ENCODE measurements at places on chromosomes 3 and 15.

DNA sequence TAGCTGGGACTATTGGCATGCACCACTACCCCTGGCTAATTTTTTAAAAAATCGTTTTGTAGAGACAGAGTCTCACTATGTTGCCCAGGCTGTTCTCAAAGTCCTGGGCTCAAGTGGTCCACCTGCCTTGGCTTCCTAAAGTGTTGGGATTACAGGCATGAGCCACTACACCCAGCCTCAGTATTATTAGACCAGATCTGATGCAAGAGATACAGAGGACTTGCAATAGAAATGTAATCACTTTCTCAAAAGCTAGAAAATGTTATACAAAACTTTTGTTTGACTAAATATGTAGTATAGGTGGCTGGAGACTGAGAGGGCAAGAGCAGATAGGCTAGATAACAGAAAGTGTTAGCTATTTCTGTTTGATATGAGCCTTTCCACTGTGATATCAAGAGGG lies 531.9 kb downstream of the SOX2 start:
- DNase-seq: no peak

DNA sequence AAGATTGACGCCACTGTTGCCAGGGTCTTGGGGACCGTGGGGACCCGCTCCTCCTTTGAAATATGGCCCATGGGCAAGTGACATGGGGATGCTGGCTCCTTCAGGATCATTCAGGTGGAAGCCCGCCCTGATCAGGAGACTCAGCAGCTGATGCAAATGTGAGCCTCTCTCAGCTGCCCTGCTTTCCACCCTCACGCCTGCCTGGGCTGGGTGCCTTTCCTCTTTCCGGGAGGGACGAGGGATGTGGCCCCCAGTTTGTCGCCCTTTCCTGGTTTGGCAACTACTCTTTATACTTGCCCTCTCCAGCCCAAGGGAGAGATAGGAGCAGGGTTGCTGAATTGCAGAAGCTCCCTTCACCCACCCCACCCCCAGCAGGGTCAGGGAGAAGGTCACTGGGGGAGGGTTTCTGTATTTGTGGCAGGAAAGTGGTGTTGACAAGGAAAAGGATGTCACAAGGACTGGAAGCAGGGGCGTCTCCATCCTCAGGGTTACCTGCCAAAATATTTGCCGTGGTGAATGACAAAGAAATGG lies 21.8 kb downstream of the DNASE1L3 start:
- DNase-seq: no peak

GRCh38 chr3:12817343-12817710 lies 20.8 kb downstream of the CAND2 start:
- DNase-seq: no peak

DNA sequence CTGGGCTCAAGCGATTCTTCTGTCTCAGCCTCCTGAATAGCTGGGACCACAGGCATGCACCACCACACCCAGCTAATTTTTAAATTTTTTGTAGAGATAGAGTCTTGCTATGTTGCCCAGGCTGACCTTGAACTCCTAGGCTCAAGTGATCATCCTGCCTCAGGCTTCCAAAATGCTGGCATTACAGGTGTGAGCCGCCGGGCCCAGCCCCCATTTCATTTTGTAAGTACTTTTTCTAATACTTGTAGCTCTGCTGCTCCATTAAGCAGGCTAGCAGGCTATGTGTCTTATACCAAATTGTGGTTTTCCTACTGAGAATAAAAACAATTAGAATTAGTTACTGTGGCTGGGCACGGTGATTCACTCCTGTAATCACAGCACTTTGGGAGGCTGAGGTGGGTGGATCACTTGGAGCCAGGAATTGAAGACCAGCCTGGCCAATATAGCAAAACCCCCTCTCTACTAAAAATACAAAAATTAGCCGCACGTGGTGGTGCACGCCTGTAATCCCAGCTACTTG lies 22.4 kb downstream of the NIPA1 start:
- DNase-seq: no peak

- DNase-seq: no peak
These were observed 37.3 kb downstream of the ABCC5 start for GRCh38 chr3:183980403-183980802.

- DNase-seq: no peak
These were observed 1.2 kb upstream of the PROK2 start for GRCh38 chr3:71786217-71786549.

GRCh38 chr15:98835876-98836275 lies 171.7 kb downstream of the PGPEP1L start:
- DNase-seq: no peak

DNA sequence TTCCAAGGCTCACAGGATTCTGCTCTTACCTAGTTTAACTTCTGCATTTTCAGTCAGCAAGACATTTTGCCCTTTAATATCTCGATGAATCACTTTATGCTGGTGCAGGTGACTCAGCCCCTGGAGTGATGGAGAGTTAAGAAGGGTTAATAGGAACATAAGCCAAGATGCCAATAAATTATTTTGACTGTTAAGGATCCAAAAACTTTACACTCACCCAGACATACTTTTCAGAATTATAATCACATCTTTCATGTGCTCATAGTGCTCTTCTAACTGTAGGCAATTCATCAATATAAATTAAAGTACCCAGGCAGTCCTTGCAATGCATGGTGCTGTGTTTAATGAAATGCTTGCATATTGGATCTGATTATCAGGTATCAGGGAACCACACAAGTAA lies 164.1 kb upstream of the SLC2A2 start:
- DNase-seq: no peak

- DNase-seq: no peak
These were observed 51.7 kb downstream of the RASGRP1 start for GRCh38 chr15:38512901-38513300.

DNA sequence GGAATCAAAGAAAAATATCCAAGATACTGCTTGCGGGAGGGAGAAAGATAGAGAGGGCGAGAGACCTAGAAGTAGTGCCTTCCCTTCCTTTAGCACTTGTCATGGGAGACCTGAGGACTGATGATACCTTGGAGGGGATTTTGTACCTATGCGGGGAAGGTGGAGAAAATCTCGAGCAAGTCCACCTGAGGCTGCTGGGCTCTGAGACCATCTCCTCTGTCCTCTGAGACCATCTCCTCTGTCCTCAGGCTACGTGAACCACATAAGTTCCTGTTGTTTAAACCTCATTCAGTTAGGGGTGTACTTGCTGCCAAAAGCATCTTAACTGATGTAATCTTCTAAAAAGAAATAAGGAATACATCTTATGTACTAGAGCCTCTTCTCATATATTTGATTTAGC lies 164.9 kb downstream of the NR2F2 start:
- no peak for DNase-seq

GRCh38 chr15:85976986-85977385 lies 102.7 kb upstream of the AGBL1 start:
- no peak for DNase-seq

DNA sequence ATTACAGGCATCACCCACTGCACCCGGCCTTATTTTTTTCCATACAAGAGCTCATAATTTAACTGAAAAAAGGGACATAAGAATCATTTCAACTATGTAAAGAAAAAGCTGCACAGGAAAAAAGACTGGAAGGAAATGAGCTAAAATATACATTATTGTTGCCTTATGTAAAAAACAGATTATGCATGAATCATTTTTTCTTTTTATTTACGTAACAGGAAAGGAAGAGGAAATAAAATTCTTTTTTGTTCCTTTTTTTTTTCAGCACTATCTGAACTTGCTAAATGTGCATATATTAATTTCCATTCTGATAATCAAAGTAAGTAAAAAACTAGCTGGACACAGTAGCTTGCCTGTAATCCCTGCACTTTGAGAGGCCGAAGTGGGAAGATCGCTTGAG lies 12.1 kb downstream of the KIF9 start:
- no peak for DNase-seq

DNA sequence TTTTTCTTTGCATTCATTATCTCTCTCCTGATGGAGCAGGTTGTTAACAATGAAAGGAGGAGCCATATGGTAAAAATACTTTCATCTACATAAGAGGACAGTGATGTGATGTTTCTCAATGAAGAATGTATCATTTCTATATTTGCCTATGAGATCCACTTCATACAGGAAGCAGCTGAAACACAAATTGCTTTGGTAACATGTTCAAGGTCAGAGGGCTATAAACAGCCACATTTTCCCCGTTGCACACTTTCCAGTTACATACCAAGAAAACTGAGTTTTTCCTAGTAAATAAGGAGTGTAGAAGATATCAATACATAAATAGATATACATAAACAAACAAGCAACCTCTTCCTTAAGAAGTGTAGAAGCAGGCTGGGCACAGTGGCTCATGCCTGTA lies 32.6 kb upstream of the GYG1 start:
- DNase-seq: no peak

- no peak for DNase-seq
These were observed 403.3 kb downstream of the LPP start for GRCh38 chr3:188557235-188557634.

GRCh38 chr3:159936541-159936940 lies 52.1 kb upstream of the IL12A start:
- DNase-seq: no peak

DNA sequence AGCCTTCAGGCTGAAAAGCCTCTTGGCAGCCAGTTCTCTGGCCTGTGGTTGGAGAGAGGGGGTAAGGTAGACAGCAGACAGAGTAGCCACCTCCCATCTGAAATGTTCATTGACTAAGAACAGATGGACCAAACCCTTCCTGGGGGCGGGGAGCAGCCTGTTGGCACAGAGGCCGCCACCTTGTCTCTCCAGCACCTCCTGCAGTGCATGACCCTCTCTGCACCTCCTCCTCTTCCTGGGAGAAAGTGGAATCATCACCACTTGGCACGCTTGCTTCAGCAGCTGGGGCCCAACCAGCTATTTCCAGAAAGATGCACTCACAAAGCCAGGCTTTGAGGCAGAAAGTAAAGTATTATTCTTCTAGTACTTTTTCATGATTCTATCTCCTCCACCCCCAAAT lies 313.4 kb upstream of the CHRM5 start:
- DNase-seq: no peak

DNA sequence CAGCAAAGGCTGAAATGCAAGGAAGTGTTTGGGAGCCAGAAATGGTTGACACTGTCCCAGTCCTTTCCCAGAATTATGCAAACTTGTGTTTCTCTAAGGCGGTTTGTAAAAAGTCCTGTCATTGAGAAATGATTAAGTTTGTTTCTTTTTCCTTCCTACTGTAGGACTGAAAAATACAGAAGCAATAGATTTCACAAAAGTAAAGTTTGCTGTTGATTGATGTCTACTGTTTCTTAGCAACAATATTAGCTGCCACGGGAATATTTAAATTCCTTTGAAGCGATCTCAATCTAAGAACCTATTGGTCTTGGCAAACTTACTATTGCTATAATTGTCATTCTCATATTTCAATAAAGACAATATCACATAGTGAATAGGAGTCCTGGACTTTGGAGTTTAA lies 100.7 kb upstream of the IL12A start:
- no peak for DNase-seq

- DNase-seq: no peak
These were observed 1.1 kb upstream of the FBLN2 start for GRCh38 chr3:13547591-13548371.

DNA sequence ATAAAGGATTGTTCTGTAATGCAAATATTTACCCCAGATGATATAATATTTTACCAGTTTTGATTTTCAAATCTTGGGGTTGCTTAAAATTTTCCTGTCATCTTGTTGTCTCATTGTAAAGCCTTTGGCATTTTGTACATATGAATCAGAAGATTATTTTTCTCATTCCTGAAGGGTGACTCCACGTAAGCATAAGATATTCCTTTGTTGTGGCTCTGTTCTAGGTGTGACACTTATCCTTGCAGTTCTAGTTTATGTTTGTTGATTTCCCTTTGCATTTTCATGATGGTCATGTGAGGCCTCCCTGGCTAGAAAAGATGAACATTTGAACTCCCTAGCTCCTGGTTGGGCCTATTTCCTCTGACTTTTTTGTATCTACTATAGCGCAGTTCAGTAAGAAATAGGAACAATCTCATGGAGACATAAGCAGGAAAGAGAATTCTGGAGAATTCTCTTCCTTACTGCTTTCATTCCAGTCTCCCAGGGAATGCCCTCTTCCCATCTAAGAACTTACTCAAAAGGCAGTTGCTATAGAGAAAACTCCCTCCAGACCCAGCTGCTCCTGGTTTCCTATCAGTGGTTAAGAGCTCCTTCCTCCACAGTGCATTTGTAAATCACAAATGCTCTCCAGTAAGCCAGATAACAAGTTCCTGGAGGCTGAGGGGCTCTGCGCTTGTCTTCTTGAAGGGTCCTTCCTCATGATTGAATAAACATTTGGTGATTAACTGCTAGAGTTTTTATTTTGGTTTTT lies 124.7 kb downstream of the WNT5A start:
- no peak for DNase-seq

DNA sequence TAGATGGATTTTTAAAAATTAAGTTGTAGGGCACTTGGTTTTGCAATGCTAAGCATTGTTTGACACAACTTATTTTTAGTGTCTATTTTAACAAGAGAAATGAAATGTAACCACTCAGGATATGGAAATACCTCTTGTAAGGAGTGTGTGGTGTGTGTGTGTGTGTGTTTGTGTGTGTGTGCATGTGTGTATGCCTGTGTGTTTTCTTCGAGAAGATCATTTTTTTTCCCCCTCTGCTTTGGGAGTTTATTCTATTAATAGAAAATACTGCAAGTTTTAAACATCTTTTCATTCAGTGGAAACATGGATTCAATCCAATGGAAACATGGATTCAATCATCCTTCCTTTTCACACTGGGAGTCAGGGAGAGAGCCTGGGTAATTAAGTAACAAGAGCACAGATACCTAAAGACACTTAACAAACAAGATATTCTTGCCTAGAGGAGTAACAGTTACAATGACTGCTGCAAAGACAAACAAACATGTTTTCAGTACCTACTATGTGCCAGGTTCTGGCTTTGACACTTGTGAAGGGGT lies 567.2 kb upstream of the TBL1XR1 start:
- no peak for DNase-seq

- no peak for DNase-seq
These were observed 4.0 kb downstream of the HIGD1A start for GRCh38 chr3:42800251-42800650.

DNA sequence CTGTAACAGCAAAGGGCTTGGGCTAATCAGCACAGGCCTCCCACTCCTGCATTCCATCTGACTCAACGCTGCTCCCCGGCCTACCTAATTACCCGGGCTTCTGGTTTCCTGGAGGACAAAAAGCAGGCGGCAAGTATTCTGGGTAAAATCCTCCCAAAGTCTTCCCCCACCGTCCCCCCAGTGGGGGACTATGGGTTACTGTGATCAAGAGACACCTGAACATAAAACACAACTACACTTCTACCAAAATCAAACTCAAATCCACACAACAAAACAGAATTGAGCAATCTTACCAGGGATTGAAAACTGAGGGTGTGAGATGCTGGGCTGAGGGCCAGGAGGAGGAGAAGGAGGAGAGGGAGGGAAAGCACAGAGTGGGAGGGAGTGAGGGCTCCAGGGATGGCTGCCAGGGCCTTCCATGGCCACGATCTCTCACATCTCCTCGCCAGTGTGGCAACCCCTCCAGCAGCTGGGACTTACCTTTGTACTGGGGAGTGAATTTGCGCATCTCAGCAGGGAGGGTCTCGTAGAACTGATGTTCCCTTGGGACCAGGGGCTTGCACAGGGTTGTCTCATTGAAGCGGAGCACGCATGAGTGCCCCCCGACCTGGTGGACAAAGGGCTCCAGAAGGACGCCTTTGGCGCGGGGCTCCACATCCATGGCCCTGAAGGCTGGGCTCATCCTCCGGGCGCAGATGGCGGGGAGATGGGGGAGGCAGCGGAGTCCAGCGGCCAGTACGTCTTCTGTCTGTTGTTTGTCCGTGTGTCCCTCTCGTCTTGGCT lies 9.1 kb upstream of the NCKIPSD start:
- no peak for DNase-seq

- no peak for DNase-seq
These were observed 605.1 kb downstream of the ROBO1 start for GRCh38 chr3:79162653-79163052.
